ENCODE measurements at places on chromosomes 2 and 18. TPM values are rescaled to one million over a fixed set of nuclear protein-coding genes. Genes with fewer than 3 reads are reported as not detected.
A peak's percentile ranks its signal among the peaks of the same experiment; 100 is the strongest.

GRCh38 chr2:46300406-46300832 lies 3.2 kb downstream of the EPAS1 start:
- H3K27me3 ChIP-seq, result no peaks in the 10 kb centered on the region
- H3K27ac ChIP-seq, result peak overlapping the region; percentile 87
- H3K4me3 ChIP-seq, result peak overlapping the region; percentile 80
- DNase-seq, result no peak
- H3K36me3 ChIP-seq, result no peaks in the 10 kb centered on the region

DNA sequence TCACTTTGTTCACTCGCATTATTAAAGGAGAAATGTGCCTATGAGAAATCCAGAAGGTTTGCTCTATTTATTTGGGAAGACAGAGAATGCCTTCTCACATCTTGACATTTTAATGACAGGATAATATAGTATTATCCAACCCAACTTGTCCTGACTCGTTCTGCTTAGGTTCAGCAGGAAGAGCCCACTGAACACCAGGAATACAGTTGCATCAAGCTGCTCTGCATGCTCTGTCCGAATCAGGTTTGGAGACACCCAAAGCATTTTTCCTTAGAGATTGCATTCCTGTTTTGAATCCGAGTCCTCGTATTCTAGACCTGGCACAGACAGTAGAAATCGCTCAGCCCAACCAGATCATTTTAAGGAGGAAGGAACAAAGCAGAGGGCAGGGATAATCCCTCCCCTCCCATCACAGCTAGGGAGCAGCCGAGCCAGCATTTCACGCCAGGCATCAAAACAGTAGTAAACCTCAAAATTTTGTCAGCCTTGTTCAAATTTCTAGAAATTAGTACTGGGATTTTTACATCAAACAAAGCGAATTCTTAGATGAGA lies 837.4 kb upstream of the ID2 start:
- no peaks in the 10 kb centered on the region for H3K4me1 ChIP-seq
- DNase-seq, result no peak
- peaks cover 21% of the 10 kb centered on the region for H3K27me3 ChIP-seq
- no peak overlapping the region for H3K27ac ChIP-seq

GRCh38 chr18:36572135-36572856 lies 256.5 kb downstream of the TPGS2 start:
- H3K4me3 ChIP-seq, result no peak overlapping the region
- H3K27ac ChIP-seq, result no peak overlapping the region
- H3K27me3 ChIP-seq, result no peaks in the 10 kb centered on the region
- H3K36me3 ChIP-seq, result no peaks in the 10 kb centered on the region
- DNase-seq, result no peak

- DNase-seq, result no peak
- H3K4me3 ChIP-seq, result no peak overlapping the region
- H3K27ac ChIP-seq, result no peak overlapping the region
- no peaks in the 10 kb centered on the region for H3K27me3 ChIP-seq
- no peaks in the 10 kb centered on the region for H3K4me1 ChIP-seq
Measured at GRCh38 chr2:191845248-191845715, 1.6 kb downstream of the CAVIN2 start.

DNA sequence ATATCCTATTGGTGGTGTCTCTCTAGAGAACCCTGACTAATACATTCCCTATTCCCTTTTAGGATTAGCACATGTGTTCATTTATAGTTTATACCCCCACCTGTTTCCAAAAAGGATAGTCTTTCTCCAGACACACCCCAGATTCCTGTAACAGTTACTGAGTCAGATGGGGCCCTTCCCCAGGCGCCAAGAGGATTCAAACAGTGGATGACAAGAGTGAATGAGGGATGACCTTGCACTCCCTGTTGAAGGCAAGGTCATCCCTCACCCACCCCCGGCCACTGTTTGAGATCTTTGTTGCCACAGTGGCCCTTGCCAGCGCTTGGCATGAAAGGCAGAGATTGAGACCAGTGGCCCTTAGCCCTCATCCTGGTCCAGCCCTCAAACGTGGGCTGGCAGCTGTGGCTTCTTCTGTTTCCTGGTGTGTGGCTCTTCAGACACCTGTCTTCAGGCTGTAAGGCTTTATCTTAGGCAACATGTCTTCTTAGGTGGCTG lies 15.3 kb upstream of the REEP1 start:
- H3K36me3 ChIP-seq, result no peaks in the 10 kb centered on the region
- H3K4me1 ChIP-seq, result no peaks in the 10 kb centered on the region
- no peak for DNase-seq
- no peak overlapping the region for H3K27ac ChIP-seq
- peaks cover 13% of the 10 kb centered on the region for H3K27me3 ChIP-seq
- no peak overlapping the region for H3K4me3 ChIP-seq

- H3K4me3 ChIP-seq, result no peak overlapping the region
- H3K36me3 ChIP-seq, result no peaks in the 10 kb centered on the region
- H3K27me3 ChIP-seq, result no peaks in the 10 kb centered on the region
- no peak overlapping the region for H3K27ac ChIP-seq
- H3K4me1 ChIP-seq, result peaks cover 8% of the 10 kb centered on the region
Measured at GRCh38 chr2:25378731-25379490, 37.2 kb upstream of the DNMT3A start.

TMEM18 gene
- 30.5 TPM for total RNA-seq

DNA sequence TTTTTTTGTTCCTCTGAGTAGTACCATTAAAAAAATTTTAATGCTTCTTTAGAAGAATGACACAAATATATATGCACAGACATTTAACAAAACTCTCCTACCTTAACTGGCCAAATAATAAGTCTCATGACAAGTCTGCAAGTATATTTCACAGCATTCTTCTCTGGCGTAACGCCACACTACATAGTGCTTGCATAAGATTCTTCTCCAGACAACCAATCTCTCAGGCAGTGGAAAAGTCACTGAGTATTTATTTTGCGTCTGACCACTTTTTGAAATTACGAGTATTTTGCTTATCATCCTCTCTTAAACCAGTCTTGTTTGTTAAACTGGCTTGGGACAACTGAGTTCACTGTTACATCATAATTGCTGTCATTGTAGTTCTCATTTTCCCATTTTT lies 749.2 kb downstream of the ADCYAP1 start:
- no peak for DNase-seq
- H3K36me3 ChIP-seq, result no peaks in the 10 kb centered on the region
- H3K4me3 ChIP-seq, result no peak overlapping the region
- no peak overlapping the region for H3K27ac ChIP-seq
- no peaks in the 10 kb centered on the region for H3K4me1 ChIP-seq

SERPINB11 gene
- not detected for total RNA-seq

DNA sequence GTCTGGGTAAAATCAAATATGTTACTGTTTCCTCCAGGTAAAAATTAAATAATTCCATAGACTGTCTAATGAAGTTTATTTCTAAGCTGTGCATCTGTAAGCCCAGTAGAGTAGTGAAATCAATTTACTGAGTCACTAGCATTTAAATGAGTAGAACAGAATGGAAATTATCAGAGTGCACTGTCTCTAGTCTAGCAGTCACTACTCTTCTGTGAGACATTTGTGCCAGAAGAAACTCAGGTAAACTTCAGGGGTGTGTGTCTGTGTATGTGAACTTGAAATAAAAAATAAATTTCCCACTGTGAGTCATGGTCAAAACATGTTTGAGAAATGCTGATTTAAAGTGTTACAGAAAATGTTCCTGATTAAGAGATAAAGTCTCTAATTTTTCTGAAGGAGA lies 146.4 kb downstream of the RIF1 start:
- no peaks in the 10 kb centered on the region for H3K4me1 ChIP-seq
- no peak overlapping the region for H3K27ac ChIP-seq
- DNase-seq, result no peak
- no peak overlapping the region for H3K4me3 ChIP-seq

OR6B2 gene
- total RNA-seq, result not detected

GRCh38 chr18:62334120-62334519 lies 9.0 kb downstream of the TNFRSF11A start:
- H3K4me3 ChIP-seq, result no peak overlapping the region
- peaks cover 5% of the 10 kb centered on the region for H3K4me1 ChIP-seq
- no peaks in the 10 kb centered on the region for H3K27me3 ChIP-seq
- DNase-seq, result no peak
- no peaks in the 10 kb centered on the region for H3K36me3 ChIP-seq

- H3K27ac ChIP-seq, result no peak overlapping the region
- DNase-seq, result peak; percentile 58
- H3K4me3 ChIP-seq, result peak overlapping the region; percentile 35
- no peaks in the 10 kb centered on the region for H3K4me1 ChIP-seq
- H3K27me3 ChIP-seq, result no peaks in the 10 kb centered on the region
- H3K36me3 ChIP-seq, result no peaks in the 10 kb centered on the region
Measured at GRCh38 chr18:60549338-60549960, 176.9 kb upstream of the MC4R start.

GRCh38 chr18:36633961-36634412 lies 194.8 kb downstream of the TPGS2 start:
- H3K36me3 ChIP-seq, result no peaks in the 10 kb centered on the region
- DNase-seq, result no peak
- H3K4me3 ChIP-seq, result no peak overlapping the region

EFEMP1 gene
- total RNA-seq, result 86.3 TPM

GRCh38 chr2:181471226-181471625 lies 14.0 kb downstream of the ITGA4 start:
- no peaks in the 10 kb centered on the region for H3K36me3 ChIP-seq
- H3K27ac ChIP-seq, result no peak overlapping the region
- H3K27me3 ChIP-seq, result no peaks in the 10 kb centered on the region
- DNase-seq, result no peak
